ENCODE measurements at places on chromosomes 5 and 9.

- peak; percentile 58 for DNase-seq
Observed at GRCh38 chr9:127370672-127371648, 26.0 kb upstream of the SLC2A8 start.

- no peak for DNase-seq
Observed at GRCh38 chr5:136985785-136986475, 513.2 kb downstream of the SPOCK1 start.

DNA sequence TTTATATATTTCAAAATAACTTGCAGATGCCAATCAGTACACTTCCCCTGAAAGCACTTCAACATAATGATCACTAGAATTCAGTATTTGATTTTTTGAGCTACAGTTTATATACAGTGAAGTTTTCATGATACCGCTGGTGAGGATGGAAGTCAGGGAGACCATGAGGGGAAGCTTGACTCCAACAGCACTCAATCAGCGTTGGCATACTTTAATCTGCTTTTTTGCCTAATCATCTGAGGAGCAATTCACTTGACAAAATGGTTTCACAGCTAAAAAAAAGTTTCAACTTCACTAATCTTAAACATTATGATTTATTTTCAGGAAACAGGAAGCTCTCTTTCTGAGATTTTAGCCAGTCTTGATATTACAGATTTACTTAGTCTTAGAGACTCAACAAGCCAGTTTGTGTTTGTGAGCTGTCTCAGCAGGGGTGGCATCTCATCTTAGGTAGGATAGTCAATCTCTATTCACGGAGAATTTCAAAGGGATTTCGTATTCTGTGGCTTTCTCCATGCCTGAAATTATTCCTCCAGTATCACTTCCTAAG lies 111.4 kb upstream of the ARRDC3 start:
- DNase-seq = no peak

DNA sequence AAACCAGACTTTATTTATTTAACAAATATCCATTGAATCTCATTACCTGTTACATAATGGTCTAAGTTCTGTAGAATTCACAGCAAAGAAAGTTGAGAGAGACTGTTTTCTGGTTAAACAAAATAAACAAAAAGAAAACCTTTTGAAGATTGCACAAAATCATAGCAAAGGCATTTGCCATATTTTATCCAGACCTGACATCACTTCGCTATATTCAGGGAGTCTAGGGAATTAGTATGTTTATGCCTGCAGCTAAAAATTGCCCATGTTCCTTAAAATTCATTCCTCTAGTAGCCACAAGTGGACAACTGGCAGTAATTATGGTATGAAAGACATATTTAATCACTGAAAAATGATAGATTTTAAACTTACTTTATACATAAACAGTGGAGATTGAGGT lies 577.0 kb upstream of the DAB2 start:
- DNase-seq = no peak

DNA sequence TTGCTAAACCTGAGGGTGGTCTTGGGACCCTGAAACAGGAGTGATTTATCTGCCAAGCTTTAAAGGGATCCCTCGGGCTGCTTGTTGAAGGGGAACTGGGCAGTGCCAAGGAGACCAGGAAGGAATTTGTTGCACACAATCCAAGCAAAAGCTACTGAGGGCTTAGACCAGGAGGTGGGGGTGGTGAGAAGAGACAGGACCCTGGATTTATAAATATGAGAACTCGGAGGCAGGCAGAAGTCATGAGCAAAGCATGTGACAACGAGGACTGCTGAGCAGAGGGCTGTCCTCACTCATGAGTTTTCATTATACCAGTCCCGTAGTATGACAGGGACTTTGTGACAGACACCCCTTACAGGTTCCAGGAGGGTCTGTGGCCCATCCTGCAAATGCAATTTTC lies 237.3 kb downstream of the DRD1 start:
- DNase-seq = no peak
